ENCODE measurements at places on chromosomes 13 and 19.

DNA sequence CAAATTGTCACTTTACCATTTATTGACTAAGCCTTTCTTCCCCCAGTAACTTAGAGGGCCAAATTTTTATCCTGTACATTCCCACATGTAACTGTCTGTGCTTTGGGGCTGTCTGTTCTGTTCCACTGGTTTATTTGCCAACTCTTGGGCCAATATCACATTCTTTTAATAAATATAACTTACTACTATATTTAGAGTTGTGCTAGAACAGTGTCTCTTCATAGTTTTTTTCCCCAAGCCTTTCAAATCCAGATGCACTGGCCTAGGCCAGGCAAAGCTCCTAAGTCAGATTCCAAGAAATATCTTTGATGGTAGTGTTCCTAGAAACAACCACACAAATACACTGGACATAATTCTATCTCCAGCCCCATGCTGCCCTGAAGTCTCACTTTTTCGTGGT is 16.0 kb upstream of the CEBPG start:
- DNase-seq, result no peak

- DNase-seq, result no peak
Measured at GRCh38 chr13:51425410-51426042, 27.3 kb downstream of the INTS6 start.

DNA sequence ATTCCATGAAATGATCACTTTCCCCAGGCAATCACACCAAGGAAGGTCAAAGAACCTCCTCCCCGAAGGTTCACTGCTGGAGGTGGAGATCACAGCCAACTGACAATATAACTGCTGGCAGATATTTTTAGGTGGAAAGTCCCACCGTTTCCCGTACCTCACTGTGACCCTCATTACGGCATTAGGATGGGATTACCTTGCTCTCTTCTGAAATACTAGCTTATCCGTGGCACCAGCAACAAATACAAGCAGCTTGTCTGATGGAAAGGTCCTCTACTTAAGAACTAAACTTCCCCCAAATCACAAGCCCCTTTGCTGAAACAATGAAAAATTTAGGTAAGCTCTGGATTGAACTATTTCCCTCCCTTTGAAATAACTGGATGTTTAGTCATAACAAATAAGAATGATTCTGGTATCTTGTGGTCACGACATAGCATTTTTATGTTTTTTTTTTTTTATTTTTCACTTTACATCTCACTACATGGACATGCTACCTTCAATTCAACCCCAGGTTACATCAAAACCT is 178.9 kb downstream of the COL4A1 start:
- DNase-seq, result no peak

GRCh38 chr19:55809381-55810058 is 22.3 kb downstream of the NLRP11 start:
- DNase-seq, result peak; percentile 3

DNA sequence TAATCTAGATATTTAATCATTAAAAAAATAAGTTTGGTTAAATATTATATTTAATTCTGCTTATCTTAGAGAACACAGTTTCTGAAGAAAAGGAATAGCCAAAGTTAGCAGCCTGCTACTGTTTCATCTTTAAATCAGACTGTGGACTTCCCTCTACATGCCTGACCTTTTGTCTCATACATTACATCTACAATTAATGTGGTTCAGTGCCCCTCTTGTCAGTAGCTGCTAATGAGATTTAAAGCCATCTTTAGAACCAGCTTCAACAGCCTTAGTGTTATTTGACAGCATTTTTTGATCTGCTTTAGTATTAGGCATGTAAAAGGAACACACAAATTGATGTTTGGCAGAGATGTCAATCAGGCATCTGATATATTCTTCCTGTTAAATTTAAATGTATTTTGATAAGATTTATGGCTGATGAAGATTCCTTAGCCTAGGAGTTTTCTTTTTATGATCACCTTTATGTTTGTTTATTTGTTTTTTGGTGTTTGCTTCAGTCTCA is 1925.8 kb upstream of the PRR20A start:
- DNase-seq, result no peak

- DNase-seq, result no peak
Measured at GRCh38 chr19:10228393-10228792, 2.7 kb downstream of the S1PR2 start.

DNA sequence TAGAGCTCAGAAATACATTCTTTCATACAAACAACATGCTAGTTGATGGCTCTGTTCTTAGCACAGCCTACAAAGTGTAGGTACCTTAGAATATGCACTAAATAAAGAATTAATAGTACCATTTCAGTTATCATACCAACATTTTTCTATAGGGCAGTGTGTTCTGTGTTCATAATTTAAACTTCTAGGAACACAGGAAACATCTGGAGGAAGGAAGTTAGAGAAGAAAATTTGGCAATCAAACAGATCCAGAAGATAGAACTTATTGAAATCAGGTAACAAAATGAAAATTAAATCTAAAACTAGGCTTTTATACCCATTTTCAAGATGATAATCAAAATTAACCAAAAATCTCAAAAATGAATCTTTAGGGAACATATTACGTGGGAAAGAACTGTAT is 527.5 kb downstream of the DCT start:
- DNase-seq, result no peak

- no peak for DNase-seq
Measured at GRCh38 chr13:84662491-84662890, 780.2 kb upstream of the SLITRK1 start.

Data from stimulated activated CD4-positive, alpha-beta T cell treated with anti-CD3 and anti-CD28 coated beads, TNF-alpha, amount 100 ng/mL, for 24 hours (primary cell).